ENCODE measurements at places on chromosomes 12 and 14.

GRCh38 chr12:11171969-11172675, 1.1 kb downstream of the SMIM10L1 start:
- DNase-seq = no peak

DNA sequence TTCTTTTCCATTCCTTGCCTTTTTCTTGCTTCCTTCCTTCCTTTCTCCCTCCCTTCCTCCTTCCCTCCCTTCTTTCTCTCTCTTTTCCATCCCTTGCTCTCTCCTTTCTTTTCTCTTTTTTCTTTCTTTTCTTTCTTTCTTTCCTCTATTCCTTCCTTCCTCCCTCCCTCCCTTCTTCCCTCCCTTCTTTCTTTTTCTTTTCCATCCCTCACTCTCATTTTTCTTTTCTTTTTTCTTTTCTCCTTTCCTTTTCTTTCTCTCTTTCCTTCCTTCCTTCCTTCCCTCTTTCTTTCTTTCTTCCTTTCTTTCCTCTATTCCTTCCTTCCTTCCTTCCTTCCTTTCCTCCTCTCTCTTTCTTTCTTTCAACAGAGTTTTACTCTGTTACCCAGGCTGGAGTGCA, 35.1 kb upstream of the PPP4R3A start:
- no peak for DNase-seq

- DNase-seq = no peak
Measured at GRCh38 chr14:37399517-37399916, 195.5 kb downstream of the FOXA1 start.

DNA sequence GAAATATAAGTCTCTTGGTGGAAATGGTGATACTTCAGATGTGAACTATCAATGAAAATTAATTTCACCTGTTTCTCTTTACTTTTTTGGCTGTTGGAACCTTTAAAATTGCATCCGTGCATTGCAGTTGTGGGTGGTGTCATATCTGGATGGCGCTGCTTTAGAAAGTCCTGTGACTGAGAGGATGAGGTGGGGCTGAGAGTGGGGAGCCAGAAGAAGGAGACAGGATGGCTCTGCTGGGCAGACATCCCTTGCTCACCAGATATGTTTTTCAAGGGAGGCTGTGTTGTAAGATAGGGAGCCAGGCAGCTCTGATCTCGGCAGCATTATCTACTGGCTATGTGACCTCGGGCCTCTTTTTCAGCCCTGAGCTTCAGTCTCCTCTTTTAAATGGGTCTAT, 12.7 kb downstream of the ASB2 start:
- DNase-seq = no peak

- no peak for DNase-seq
Measured at GRCh38 chr12:53340398-53340797, 4.2 kb upstream of the SP7 start.

DNA sequence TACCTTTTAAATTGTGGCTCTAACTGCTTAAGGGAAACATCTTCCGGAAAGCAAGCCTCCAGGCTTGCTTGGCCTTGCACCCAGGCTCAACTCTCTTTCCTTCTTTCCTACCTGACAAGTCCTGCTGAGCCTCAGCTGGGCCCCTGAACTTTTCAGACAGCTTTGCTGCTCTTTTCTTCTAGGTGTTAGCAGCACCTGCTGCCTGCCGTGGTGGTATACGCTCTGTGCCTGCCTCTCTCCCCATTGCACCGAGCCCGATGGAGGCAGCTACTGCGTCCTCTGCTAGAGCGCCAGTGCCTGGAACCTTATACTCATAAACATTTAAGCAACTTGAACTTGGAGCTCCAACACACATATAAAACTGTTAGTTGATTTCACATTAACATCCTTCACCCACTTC, 195.7 kb downstream of the ANO6 start:
- no peak for DNase-seq

DNA sequence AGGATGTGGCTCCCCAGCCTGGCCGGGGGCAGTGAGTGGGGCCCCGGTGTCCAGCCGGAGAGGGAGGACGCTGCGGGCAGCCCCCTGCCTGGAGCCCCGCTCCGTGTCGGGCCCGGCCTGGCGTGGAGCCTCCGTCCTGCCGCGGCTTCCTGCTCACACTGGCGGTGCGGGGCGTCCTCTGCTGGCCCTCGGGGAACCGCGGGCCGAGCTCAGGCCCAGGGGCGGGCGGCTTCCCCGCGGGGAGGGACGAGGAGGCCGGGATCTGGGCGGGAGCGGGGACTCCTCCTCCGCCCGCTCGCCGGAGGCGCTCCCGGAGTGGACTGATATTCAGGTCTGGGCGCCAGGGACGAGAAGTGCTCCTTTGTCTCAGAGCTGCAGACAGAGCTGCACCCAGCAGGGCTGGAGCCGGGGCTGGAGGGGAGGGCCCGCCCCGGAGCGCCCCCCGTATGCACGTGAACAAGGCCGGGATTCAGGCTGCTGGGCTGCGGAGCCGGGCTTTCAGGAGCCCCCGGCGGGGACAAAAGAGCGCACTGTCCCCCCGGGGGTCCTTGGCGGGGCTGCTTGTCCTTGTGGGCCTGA, 2.2 kb downstream of the MMP17 start:
- DNase-seq = peak; percentile 72

DNA sequence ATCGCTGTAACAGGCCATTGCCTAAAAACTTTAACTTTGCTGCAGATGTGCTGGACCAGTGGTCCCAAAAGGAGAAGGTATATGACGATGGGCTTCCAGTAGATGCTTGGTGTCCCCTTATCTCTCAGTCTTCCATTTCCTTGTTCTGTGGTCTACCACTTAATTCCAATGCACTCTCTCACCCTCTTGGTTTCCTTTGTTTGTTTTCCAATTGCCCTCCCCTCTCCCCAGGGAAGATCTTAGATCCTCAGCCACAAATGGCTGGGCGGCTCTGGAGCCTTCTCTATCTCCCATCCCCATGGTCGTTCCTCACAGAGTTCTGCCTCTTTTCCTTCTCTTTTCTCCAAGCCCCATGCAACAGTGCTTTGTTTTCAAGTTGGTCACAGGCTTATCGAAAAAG, 584 bp downstream of the ACSM4 start:
- DNase-seq = no peak

GRCh38 chr14:45891417-45892080, 638.5 kb upstream of the MIS18BP1 start:
- DNase-seq = no peak

DNA sequence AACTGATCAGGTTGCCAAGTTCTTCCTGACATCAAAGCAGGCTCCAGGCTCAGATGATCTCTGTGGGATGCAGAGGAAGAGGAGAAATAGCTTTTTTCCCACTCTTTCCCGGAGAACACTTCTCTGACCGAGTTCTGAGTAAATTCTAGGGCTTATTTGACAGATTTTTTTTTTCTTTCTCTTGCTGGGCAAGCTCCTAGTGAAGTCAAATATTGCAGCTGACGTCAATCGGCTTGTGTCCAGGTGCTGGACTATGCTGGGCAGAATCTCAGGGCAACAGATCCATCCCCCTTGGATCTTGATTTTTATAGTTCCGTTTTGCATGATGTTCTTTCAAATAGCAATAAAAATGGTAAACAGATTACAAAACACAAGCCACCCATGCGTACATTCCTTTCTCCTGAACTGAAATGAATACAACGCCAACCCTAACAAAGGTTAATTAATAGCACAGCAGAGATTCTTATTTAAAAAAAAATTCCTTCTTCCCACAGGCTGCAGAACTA, 182.2 kb downstream of the NOVA1 start:
- no peak for DNase-seq

- peak; percentile 26 for DNase-seq
Measured at GRCh38 chr14:74510959-74511409, 17.4 kb downstream of the ISCA2 start.

GRCh38 chr12:121003650-121004049, 12.6 kb downstream of the C12orf43 start:
- DNase-seq = no peak

DNA sequence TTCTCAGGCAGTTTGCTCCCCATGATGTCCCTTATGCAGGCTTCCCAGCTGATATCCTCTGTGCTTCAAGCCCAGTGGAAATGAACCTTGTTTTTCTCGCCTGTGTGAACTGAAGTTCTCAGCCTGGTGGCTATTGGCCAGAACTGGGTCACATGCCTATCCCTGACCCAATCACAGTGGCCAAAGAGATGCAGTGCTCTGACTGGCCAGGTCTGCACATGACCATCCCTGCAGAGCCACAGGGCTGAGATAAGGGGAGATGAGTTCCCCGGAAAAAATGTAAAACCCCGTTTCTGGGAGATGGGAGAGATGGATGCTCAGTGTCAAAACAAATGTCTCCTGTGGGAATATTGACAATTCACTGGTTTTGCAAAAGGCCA, 34.7 kb upstream of the FZD10 start:
- no peak for DNase-seq

- no peak for DNase-seq
Measured at GRCh38 chr14:56199982-56200577, 81.9 kb downstream of the PELI2 start.

DNA sequence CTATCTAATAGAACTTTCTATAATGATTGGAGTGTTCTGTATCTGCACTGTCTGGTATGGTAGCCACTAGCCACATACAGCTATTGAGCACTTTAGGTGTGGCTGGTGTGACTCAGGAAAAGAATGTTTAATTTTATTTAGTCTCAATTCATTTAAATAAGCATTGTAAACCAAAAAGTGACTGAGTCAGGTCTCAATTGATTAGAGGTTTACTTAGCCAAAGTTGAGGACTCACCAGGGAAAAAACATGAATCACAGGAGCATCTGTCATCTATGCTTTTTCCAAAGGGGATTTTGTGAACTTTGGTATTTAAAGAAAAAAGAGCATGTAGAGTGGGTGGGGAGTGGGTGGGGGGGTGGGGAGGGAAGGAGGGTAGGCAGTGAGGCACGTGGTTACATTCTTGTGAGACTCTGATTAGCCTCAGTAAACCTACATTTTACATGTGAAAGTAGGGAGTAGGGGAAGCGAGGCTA, 473.1 kb downstream of the ATP23 start:
- DNase-seq = no peak

- DNase-seq = no peak
Measured at GRCh38 chr14:32608857-32609256, 279.8 kb downstream of the AKAP6 start.

GRCh38 chr12:125228519-125229260, 163.5 kb downstream of the AACS start:
- DNase-seq = no peak

GRCh38 chr14:37143475-37143874, 28.9 kb downstream of the SLC25A21 start:
- no peak for DNase-seq

DNA sequence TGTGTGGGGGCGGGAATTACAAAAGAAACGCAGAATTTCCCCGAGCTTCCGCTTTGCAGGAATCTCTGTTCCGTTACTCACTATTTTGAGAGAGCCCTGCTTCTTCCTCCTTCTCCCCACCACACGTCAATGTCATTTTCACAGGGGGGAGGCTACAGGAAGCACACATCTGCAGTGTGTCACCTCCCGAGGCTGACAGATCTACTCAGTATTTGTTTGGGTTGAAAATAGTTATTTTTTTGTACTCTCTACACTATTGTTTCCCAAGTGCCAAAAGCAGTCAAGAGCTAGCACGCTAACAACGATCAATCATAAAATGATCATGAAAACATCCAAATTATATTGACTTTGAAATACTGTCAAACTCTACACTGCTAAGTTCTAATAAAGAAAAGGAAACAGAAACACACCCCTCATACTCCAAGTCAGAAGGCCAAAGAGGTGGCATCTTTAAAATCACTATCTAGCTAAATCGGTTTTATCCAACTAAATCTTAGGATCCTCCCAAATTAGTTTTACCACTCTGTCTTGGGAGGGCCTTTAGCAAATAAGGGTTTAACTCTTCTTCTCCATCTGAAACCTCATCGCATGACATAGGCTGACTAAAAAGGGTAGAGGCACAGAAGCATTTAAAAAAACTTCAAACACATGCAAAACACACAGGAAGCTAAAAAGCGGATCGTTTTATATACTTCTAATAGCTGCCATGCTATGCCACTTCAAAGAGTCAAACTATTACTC, 51.8 kb downstream of the FOXN3 start:
- no peak for DNase-seq

DNA sequence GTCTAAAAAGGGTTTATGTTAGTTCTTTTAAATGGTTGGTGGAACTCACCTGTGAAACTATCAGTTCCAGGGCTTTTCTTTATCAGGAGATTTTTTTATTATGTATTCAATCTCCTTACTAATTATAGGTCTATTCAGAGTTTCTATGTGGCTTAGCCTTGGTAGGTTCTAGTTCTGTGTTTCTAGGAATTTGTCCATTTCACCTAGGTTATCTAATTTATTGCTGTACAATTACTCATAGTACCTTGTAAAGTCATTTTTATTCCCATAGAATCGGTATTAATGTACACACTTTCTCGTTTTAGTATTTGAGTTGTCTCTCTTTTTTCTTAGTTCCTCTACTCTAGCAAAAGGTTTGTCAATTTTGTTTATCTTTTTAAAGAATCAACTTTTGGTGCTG, 59.0 kb downstream of the BORCS5 start:
- no peak for DNase-seq

DNA sequence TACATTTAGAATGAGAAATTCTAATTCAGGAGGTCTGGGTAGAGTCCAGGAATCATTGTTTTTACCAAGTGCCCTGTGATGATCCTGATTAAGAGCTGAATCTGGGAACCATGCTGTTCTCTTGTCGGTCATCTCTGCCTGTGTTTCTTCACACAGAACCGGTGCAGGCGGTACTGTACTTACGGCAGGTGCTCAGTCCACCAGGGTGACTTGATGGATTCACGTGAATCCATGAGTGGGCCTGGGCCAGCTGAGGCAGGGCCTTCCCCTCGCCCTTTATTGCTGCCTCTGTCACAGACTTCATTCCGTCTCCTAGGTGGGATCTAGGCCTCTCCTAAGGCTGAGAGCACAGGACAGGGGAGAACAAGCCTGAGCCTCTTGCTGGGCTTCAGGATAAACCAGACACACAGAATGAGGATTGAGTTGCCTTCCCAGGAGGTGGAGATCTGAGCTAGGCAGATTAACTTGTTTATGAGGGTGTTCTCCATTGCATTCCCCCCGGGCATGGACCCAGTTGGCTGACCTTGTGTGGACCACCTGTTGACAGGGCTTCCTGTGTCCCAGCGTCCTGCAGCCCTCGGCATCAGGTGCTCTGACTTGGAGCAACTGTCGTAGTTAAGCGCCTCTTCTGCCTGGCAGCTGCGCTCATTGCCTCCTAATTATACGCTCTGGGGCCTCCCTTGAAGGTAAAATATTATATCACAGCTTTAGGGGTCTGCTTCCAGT, 42.1 kb downstream of the B4GALNT3 start:
- no peak for DNase-seq

- no peak for DNase-seq
Measured at GRCh38 chr14:24612196-24612595, 2.7 kb upstream of the GZMH start.

GRCh38 chr12:79737875-79738718, 47.3 kb upstream of the PAWR start:
- peak; percentile 51 for DNase-seq

DNA sequence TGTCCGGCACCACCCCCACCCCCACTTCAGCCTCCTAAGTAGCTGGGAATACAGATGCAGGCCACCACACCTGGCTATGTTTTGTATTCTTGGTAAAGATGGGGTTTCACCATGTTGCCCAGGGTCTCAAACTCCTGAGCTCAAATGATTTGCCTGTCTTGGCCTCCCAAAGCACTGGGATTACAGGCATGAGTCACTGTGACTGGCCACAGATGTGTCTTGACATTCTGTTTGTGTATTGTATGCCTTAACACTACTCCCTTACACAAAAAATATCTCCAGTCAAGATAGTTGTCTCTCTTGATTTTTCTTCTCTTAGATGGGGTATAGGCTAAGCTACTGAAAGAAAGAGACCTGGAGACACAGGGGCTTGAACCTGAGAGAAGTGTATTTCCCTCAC, 17.6 kb downstream of the CLEC14A start:
- DNase-seq = no peak

Measured in right lobe of liver (tissue), 6 donors.